ENCODE measurements at places on chromosomes 1 and 21.

- no peak for DNase-seq
These were observed 38.3 kb downstream of the PTGFRN start for GRCh38 chr1:116948046-116948445.

- DNase-seq, result no peak
These were observed 67.5 kb upstream of the RNPC3 start for GRCh38 chr1:103457886-103458455.

DNA sequence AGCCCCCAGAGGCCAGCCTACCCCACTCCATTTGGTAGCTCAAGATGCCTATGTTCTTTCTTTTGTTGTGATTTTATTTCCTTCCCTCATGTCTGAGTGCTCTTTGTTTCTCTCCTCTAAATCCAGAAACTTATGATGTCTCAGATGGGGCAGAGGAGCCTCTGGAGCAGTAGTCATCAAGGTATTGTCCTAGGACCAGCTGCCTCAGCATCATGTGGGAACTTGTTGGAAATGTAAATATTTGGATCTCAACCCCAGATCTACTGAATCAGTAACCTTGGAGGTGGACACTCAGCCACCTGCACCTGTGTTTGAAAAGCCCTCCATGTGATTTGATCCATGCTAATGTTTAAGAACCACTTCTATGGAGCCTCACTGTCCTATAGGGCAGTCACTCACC is 593.1 kb upstream of the PLXNA2 start:
- DNase-seq, result no peak

DNA sequence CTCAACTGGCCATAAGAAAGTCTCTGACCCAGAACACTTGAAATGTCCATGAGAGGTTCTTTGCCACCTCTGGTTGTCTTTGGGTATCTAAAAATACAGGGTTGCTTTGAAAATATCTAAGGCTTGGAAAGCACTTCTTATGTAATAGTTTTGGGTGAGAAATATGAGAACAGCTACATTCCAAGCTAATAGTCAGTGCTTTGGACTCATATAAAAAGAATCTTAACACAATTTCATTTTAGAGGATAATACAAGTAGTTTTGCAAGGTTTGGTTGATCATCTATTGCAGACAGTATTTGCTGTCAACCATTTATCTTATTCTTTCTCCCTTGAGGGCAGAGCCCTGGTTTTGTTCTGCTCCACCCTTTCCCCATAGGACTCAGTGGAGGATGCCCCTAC is 207.5 kb downstream of the KCNK2 start:
- DNase-seq, result no peak

- no peak for DNase-seq
These were observed 8.3 kb downstream of the CFHR2 start for GRCh38 chr1:196951711-196952394.

GRCh38 chr21:37237764-37238163 is 29.4 kb downstream of the VPS26C start:
- DNase-seq, result no peak

DNA sequence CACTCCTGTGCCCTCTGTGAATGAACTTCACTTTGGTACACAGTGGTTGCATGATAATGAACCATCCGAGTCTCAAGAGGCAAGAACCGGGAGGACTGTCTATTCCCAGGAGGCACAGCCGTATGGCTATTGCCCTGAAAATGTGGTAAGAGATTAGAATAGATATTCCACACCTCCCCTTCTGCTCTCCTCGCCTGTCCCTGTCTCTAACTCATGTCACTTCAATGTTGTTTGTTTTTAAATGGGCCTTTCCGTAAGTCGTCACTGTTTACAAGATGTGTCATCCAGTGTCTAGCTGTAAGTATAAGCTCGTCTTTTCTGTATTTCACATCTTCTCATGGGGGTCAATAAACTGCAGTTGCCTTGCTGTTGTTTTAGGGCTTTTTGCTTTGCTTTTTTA is 122.2 kb downstream of the PATJ start:
- no peak for DNase-seq

GRCh38 chr1:109977225-109977624 is 7.3 kb upstream of the AHCYL1 start:
- peak; percentile 48 for DNase-seq

DNA sequence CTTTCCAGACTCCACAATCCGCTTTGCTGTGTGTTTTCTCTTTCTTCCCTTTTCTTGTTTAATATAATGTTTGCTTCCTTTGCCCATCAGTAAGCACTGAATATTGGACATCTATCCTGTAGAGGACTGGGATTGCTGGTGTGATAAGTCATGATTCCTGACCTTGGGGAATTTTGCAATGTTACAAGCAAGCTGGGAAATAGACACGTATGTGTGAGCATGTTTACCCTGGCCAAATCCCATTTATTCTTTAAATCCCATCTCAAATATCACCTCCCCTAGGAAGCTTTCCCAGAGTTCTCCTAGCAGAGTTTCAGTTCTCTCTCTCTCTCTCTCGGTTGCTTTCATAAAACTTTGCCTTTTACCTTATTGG is 155.3 kb downstream of the ROR1 start:
- no peak for DNase-seq

DNA sequence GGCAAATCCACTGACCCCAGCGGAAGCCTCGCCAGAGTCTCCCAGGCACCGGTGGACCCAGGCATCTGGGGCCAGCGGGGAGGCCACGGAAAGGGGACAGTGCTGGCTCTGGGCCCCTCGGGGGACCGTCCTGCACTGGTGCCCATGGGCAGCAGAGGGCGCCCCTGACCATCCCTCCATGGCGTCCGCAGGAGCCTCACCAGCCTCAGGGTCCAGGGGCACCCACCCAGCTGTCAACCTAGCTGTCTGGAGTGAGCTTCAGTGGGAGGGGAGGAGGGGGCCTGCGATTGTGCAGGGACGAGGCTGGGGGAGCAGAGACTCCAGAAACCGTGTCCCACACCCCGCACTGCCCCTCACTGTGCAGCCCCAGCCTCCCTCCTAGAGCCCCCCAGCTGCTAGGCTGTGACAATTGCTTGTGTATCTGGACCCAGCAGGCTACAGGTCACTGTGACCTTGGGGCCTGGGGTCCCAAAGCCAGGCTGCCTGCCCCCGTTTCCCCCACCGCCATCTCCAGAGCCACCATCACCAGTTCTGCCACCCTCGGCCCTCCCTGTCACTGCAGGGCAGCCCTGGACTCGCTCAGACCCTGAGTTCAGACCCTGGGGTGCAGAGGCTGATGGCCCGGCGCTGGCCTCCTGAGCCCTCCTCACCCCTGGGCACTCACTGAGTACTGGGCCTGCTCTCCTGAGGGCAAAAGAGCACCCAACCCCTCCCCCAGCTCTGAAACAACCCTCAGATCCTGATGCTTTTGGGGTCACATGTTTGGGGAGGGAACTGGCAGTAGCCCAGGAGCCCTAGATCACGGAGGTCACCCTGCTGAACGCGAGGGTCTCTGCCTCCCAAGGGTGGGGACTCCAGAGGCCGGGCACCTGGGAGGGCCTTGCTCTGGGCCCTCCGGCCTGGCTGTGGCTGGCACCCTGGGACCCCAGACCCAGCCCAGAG is 10.6 kb upstream of the COL6A1 start:
- peak; percentile 78 for DNase-seq
